ENCODE measurements at places on chromosomes 1 and 21.

DNA sequence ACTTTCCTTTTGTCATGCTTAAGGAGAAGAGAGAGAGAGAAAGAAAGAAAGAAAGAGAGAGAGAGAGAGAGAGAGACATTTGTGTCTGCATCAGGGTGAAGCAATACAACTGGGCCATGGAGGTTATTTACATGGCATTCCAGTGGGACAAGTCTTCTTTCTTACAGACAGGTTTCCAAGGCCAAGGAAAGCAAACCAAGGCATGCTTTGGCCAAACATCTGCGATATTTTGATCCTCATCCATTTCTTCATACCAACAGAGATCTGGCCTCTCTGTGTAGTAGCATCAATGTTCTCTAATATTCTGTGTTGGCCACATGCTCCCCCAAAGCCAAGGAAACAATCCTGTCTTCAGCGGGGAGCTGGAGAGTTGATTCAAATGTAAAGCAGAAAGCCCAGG is 292.1 kb downstream of the SETD4 start:
- no peak for DNase-seq

DNA sequence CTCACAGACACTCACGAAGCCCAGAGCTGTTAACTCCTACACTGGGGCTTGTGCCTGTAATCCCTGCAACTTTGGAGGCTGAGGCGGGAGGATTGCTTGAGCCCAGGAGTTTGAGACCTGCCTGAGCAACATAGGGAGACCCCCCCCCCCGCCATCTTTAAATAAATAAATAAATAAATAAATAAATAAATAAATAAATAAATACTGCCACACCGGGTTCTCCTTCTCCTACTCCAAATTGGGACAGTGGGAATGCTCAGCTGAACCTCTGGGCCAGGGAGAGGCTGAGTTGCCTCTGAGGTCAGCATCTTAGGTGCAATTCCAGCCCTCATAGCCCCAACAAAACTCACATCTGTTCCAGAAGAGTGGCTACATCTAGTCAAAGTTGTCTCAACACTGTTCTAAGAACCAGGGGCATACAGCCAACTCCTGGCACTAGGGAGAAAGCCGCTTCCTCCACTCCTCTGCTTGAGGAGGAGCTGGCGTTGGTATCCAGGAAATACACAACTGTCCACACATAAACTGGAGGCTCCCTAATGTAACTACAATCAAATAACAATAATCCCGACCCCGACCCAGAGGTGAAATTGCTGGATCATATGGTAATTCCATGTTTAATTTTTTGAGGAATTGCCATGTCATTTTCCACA is 27.0 kb downstream of the C1orf216 start:
- DNase-seq, result peak; percentile 59

- DNase-seq, result peak; percentile 89
Observed at GRCh38 chr1:87141556-87141955, 187.1 kb upstream of the LMO4 start.

- no peak for DNase-seq
Observed at GRCh38 chr1:53446051-53446450, 13.1 kb upstream of the DMRTB1 start.

- DNase-seq, result no peak
Observed at GRCh38 chr1:18192974-18193373, 85.4 kb downstream of the IGSF21 start.

- DNase-seq, result no peak
Observed at GRCh38 chr1:88490676-88491075, 193.4 kb upstream of the PKN2 start.

DNA sequence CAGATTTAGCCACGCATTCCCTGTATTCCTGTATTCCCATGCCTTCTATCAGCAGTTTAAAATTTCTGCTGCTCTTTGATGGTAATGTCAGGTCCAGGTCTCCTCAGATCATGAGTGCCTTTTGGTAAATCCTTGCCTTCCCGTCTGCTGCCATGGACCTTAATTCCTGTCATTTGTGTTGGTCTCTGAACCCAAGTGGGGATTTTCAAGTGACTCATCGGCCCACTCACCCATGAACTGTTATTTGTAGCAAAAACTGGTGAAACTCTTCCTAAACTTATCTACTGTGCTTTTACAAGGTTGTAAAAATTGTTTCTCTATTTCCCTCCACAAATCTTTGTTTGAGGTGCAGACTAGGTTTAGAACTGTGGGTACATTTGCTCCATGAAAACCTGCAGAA is 47.4 kb downstream of the ACTN2 start:
- no peak for DNase-seq

DNA sequence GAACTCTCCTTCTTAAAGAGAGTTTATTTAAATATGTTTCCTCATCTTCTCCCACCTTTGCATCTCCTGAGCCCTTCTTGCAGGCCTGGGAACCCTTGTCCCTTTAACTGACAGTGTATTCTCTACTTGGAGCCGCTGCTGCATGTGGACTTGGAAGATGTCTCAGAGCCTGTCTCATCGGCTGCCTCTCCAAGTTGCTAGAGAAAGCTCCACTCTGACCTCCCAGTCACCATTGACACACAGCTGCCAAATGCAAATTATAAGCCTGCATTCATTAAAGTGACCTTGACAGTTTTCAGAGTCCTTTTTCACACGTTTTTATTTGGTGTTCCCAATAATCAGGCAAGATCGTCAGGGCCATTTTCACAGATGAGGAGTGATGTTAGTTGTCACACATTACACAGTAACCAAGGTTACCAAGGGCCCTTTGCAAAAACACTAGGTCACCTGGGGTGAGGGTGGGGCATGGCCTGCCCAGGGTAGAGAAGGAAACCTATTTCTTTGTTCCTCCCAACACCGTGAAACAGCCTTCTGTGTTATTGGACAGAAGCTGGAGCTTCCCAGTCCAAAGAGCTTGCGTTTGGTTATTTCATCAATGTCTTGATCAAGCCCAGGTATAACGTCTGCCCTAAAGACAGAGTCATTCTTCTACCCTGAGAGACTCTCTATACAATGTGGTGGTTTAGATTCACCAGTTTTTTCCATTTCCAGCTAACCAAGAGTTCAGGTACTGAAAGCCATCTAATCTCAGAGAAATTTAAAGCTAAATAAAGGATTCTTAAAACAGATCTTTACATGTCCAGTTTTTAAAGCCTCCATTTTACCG is 164.1 kb downstream of the GALNT2 start:
- peak; percentile 58 for DNase-seq

DNA sequence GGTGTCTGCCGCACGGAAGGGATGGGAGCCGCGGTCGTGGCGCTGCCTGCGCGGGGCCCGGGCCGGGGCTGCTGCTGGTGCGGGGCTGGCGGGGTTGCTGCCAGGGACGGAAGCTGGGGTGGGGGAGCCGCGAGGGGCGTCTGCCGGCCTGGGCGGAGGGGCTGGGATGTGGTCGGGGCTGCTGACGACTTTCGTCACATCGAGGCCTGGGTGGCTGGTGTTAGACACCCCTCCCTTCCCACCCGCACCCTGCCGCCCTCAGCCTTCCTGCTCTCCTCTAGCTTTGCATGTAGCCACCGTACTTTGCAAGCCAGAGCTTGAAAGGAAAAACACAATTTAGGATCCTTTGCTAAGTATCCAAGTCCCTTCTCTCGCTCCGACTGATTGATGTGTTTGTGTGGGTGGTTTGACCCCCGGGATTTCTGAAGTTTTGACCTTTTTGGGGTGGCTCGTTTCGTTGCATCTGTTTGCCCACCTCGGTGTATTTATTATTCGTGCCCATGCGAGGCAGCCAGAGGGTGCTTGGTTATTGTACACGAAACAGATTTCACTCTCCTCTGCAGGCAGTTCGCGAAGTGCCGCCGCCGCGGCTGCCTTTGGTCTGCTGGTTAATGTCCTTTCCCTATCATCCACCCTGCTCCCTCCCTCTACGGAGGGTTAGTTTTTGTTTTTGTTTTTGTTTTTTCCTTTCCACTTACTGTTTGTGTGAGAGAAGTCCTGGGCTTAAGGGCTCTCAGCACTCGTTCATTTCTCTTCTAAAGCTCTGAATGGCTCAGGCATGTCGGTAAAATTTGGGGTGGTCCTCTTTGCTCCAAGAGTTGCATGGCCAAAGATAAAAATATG is 868 bp downstream of the C1orf21 start:
- no peak for DNase-seq

DNA sequence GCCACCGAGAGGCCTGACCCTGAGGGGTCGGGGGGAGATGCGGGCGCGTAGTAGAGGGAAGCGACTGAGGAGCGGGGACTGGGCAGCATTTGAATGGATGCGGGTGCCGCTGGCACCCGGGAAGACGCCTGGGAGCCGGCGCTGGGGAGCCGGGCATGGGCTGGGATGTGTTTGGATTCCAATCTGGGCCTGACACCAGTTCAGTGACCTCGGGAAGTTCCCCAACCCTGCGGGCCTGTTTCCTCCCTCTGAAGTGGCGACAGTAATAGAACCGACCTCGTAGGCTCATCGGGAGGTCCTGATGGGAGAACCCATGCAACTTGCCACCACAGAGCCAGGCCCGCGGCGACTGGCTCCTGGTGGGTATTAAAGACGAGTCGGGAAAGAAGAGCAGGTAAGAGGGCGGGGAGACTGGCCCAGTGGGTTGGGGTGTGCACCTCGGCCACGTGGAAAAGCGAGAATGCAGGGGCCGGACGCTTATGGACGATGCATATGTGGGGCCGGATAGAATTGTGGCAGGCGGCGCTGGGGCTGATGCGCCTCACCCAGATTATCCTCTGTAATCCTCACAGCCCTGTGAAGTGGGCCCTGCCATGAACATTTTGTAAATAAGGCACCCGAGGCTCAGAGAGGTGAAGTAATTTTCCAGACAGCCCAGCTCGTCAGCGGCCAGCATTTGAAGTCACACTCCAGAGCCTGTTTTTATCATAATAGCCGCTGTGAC is 105.8 kb downstream of the SLC16A1 start:
- no peak for DNase-seq

GRCh38 chr1:244291236-244292201 is 160.2 kb downstream of the ADSS2 start:
- no peak for DNase-seq

- DNase-seq, result no peak
Observed at GRCh38 chr1:178060789-178061556, 32.9 kb upstream of the RASAL2 start.

Measured in NCI-H2029 (cell line).